ENCODE measurements at places on chromosomes 2 and 18.

- DNase-seq: no peak
These were observed 204.8 kb upstream of the GALNT5 start for GRCh38 chr2:157052685-157053224.

GRCh38 chr2:215906458-215906857, 106.9 kb downstream of the MREG start:
- DNase-seq: no peak

DNA sequence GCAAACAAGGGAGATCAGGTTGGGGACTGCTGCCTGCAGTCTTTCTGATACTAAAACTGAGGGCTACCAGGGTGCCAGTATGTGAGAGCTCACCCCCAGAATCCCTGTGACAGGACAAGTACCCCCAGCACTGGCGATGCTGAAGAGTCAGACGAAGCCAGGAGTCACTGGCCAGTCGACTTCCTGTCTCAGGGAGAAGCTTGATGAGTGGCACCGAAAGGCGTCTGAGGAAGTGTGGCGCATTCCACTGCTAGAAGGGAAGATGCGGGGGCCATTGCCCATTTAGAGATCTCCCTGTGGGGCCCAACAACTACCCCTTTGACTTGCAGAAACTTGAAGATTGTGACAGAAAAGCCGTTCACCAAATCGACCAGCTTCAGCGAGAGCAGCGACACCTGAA, 22.0 kb downstream of the MXD1 start:
- DNase-seq: no peak

DNA sequence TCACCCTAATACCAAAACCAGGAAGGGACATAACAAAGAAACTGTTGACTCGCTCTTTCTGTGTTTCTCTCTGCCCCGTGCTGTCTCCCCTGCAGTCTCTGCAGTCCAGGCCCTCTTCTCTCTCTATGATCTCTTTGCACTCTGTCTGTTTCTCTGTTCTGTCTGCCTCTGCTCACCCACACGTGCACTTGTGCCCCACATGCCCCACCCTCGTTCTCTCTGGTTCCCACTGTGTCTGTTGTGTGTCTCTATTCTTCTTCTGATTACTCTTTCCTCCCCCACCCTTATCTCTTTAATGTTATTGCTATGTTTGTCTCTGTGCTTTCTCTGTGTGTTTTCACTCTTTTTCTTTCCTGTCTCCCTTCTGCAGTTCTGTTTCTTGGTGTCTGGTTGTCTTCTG, 54.0 kb downstream of the NAT8 start:
- DNase-seq: no peak

All from activated CD4-positive, CD25-positive, alpha-beta regulatory T cell treated with anti-CD3 and anti-CD28 coated beads, Interleukin-2, amount 50 U/mL, for 72 hours (primary cell).